Right cardiac atrium (tissue), 5 donors: ENCODE measurements at places on chromosomes 6 and 20. TPM values are rescaled to one million over a fixed set of nuclear protein-coding genes. Genes with fewer than 3 reads are reported as not detected.

Gene IP6K3
- 10.0 TPM for total RNA-seq

DNA sequence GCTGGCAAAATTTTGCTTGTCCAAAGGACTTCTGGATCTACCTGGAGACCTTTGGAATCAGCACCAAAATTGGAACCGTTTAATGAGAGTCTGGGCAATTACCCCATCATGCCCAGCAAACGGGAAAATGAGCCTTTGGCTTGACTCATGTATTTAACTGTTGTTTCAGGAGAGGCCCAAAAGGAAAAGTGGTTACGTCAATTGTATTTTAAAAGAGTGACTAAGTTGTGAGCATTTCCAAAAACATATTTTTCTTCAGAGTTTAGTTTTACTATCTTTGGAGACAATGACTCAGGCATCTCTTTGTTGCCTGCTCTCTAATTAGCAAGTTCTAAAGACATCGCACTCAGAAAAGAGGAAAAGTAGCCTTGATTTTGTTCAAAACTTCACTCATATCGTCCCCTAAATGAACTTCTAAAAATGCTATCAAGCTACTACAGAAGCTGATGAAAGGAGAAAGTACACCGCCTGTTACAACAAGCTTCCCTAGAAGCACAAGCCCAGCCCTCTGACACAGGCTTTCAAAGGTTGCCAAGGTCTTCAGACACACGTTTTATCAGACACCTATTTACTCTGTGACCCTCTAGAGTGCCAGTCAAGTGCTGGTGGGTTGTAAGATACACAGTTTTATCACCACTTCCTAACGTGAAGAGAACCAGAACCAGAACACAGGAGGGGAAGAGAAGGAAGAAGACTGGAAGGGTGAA lies 146.2 kb downstream of the TBX18 start:
- peak; percentile 48 for DNase-seq

DNA sequence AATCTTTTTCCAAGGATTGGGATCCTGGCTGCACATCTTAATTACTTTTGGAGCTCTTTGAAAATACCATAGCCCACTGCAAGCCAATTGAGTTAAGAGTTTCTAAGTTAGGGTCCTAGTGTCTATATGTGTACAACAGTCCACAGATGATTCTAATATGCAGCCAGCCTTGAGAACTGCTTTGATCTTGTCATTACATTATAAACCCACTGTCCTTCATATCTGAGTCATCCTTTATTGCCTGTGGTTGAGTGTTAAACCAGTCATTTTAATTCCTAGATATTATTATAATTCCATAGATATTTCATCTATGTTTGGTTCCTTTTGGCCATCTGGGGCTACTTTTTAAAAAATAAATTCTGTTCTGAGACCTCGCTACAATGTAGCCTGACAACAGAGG lies 24.1 kb downstream of the MCM8 start:
- DNase-seq: no peak

GRCh38 chr6:20827798-20828197 lies 293.5 kb downstream of the CDKAL1 start:
- DNase-seq: no peak
